IPS DF 6.9 (cell line): ENCODE measurements at places on chromosomes 2 and 18.

DNA sequence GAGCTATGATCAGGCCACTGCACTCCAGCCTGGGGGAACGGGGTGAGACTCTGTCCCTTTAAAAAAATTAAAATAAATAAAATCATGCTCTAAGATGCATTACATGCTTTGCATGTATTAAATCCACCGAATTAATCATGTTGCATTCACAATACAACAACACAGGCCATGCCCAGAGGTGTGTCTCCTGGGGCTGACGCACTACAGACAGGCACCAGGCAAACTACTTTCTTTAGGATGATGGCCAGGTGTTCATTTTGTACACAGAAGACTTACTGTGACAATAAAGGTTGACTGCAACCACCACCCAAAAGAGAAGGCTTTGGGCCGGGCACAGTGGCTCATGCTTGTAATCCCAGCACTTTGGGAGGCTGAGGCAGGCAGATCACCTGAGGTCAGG, 226.8 kb upstream of the PXDN start:
- H3K27me3 ChIP-seq, result no peaks in the 10 kb centered on the region
- H3K36me3 ChIP-seq, result no peaks in the 10 kb centered on the region
- H3K4me1 ChIP-seq, result no peaks in the 10 kb centered on the region
- DNase-seq, result no peak
- H3K27ac ChIP-seq, result no peak overlapping the region
- H3K4me3 ChIP-seq, result no peak overlapping the region

DNA sequence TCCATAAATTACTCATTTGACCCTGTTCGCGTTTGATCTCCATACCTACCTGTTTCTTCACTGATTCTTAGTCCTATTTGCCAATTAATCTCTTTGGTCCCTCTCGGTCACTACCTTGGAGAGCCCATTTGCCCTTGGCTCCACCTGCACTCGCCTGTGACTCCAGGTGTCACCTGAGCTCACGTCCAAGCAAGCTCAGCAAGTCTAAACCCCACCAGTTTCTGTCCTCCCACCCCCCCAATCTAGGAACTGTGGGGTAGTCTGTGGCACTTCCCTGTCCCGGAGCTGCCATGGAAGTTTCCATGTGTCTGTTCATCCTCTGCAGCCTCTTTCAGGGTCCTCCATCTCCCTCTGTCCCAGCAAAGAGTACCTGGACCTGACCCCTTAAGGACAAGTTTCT, 68.1 kb upstream of the BCL2L11 start:
- H3K4me1 ChIP-seq, result no peaks in the 10 kb centered on the region
- H3K4me3 ChIP-seq, result no peak overlapping the region
- no peak overlapping the region for H3K27ac ChIP-seq
- no peak for DNase-seq
- no peaks in the 10 kb centered on the region for H3K36me3 ChIP-seq

DNA sequence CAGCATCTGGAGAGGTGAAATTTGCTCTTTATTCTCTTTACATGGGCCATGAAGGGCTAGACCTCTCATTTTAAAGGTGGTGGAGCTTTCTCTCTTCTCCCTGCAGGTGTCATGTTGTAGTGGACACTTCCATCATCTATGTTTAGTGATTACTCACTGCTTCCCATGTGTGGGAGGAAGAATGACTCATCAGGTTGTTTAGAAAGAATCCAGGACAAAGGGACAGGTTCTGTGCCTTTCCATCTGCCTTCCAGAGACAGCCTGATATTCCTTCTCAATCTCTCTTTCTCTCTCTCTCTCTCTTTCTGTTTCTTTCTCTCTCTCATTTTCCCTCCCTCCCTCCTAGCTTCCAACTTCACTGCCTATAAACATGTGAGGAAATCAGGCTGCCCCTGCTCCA, 38.7 kb downstream of the SCG2 start:
- DNase-seq, result no peak
- no peaks in the 10 kb centered on the region; the same call in 1 of the 2 replicates for H3K4me1 ChIP-seq
- H3K27me3 ChIP-seq, result no peaks in the 10 kb centered on the region
- H3K36me3 ChIP-seq, result no peaks in the 10 kb centered on the region

DNA sequence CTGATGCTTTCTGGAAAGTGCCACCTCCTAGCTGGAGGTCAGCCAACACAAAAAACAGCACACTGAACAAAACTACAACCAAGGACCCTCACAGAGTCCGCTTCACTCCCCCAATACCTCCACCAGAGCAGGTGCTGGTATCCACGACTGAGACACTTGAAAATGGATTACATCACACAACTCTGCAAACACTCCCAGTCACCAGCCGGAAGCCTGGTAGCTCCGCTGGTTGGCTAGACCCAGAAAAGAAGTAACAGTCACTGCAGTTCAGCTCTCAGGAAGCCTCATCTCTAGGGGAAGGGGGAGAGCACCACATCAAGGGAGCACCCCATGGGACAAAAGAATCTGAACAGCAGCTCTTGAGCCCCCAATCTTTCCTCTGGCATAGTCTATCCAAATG, 175.4 kb downstream of the LCLAT1 start:
- no peak for DNase-seq
- no peak overlapping the region for H3K27ac ChIP-seq
- H3K27me3 ChIP-seq, result no peaks in the 10 kb centered on the region
- no peaks in the 10 kb centered on the region for H3K36me3 ChIP-seq
- H3K4me3 ChIP-seq, result no peak overlapping the region

GRCh38 chr2:222609381-222609780, 46.5 kb downstream of the FARSB start:
- no peak overlapping the region for H3K4me3 ChIP-seq
- peaks cover 5% of the 10 kb centered on the region; the same call in 1 of the 2 replicates for H3K36me3 ChIP-seq
- H3K27ac ChIP-seq, result no peak overlapping the region
- no peaks in the 10 kb centered on the region for H3K27me3 ChIP-seq

DNA sequence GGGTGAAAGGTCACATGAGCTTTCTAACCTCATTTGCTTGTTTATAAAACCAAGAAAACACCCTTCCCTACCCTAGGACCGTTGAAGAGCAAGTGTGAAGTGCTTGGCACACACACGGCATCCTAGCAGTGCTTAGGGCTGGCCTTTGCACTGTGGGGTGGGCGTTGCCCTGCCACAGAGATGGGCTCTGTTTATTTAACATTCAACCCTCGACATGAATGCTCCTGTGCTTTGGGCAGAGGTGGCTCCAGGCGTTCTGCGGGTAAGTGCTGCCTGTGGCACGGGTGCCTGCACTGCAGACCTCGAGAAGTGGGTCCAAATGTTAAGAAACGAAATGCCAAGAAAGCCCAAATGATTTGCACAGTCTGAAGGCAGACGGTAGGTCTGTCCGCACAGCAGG, 170.1 kb downstream of the FHOD3 start:
- H3K27me3 ChIP-seq, result no peaks in the 10 kb centered on the region
- H3K27ac ChIP-seq, result no peak overlapping the region
- no peaks in the 10 kb centered on the region for H3K36me3 ChIP-seq
- DNase-seq, result no peak

- H3K27ac ChIP-seq, result no peak overlapping the region
- DNase-seq, result no peak
- H3K36me3 ChIP-seq, result no peaks in the 10 kb centered on the region
- H3K4me3 ChIP-seq, result no peak overlapping the region
- H3K4me1 ChIP-seq, result peaks cover 3% of the 10 kb centered on the region; the same call in 1 of the 2 replicates
Measured at GRCh38 chr2:41774011-41774605, 273.7 kb upstream of the PKDCC start.

GRCh38 chr2:173521450-173522192, 166.9 kb downstream of the CDCA7 start:
- H3K27ac ChIP-seq, result no peak overlapping the region
- H3K4me1 ChIP-seq, result no peaks in the 10 kb centered on the region
- no peak overlapping the region for H3K4me3 ChIP-seq
- no peaks in the 10 kb centered on the region for H3K27me3 ChIP-seq

DNA sequence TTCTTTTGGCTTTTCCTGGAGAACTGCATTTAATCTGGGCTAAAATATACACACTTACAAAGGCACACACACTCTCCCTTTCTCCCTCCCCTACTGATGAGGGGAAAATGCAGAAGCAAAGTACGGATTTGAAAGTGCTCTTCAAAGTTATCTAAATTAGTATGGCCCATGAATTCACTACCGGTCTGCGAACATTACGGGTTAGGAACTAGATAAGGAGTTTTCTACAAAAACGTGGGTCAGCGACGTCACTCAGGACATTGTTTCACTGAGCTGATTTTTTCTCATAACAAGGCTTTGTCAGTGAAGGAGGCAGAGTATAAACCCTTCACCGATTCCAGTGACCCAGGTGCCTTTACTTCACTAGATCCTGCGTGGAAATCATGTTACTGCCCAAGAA, 47.3 kb downstream of the COA5 start:
- H3K27ac ChIP-seq, result no peak overlapping the region
- no peak for DNase-seq
- H3K4me1 ChIP-seq, result no peaks in the 10 kb centered on the region

- no peak overlapping the region for H3K27ac ChIP-seq
- H3K4me3 ChIP-seq, result no peak overlapping the region
- DNase-seq, result no peak
- H3K4me1 ChIP-seq, result no peaks in the 10 kb centered on the region
Measured at GRCh38 chr2:102120701-102121159, 21.8 kb upstream of the IL1R1 start.

GRCh38 chr2:38146907-38147307, 71.0 kb upstream of the CYP1B1 start:
- no peaks in the 10 kb centered on the region for H3K36me3 ChIP-seq
- no peak overlapping the region for H3K4me3 ChIP-seq
- DNase-seq, result no peak
- H3K4me1 ChIP-seq, result 0 out of 2 replicates have a peak, but pooled peaks cover 2% of the 10 kb centered on the region
- no peak overlapping the region for H3K27ac ChIP-seq
- H3K27me3 ChIP-seq, result no peaks in the 10 kb centered on the region

GRCh38 chr2:100731535-100731981, 88.4 kb upstream of the NPAS2 start:
- no peak overlapping the region for H3K27ac ChIP-seq
- H3K4me3 ChIP-seq, result no peak overlapping the region
- H3K36me3 ChIP-seq, result no peaks in the 10 kb centered on the region
- no peaks in the 10 kb centered on the region for H3K27me3 ChIP-seq
- DNase-seq, result no peak

- peaks cover 6% of the 10 kb centered on the region for H3K4me1 ChIP-seq
- no peaks in the 10 kb centered on the region for H3K27me3 ChIP-seq
- H3K4me3 ChIP-seq, result no peak overlapping the region
- H3K27ac ChIP-seq, result no peak overlapping the region
- H3K36me3 ChIP-seq, result no peaks in the 10 kb centered on the region
Measured at GRCh38 chr2:128390991-128391630, 72.4 kb upstream of the HS6ST1 start.

DNA sequence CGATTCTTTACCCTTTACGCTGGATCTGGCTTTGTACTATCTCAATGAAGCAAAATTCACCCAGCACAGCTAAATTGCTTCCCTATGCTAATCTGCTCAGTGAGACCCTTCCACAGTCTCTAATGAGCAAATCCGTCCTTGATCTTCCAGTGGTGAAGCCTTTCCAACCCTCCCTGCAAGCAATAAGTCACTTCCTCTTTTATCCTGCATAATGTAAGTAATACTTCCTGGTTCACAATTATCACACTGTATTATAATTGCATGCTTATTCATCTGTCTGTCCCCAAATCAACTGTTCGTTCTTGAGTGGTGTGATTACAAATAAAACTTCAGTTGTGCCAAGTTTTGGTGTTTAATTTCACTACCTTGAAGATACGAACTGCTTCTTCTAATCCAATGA, 404.0 kb downstream of the ADCYAP1 start:
- H3K27ac ChIP-seq, result no peak overlapping the region
- H3K4me3 ChIP-seq, result no peak overlapping the region
- no peaks in the 10 kb centered on the region for H3K4me1 ChIP-seq
- H3K27me3 ChIP-seq, result no peaks in the 10 kb centered on the region
- H3K36me3 ChIP-seq, result no peaks in the 10 kb centered on the region

DNA sequence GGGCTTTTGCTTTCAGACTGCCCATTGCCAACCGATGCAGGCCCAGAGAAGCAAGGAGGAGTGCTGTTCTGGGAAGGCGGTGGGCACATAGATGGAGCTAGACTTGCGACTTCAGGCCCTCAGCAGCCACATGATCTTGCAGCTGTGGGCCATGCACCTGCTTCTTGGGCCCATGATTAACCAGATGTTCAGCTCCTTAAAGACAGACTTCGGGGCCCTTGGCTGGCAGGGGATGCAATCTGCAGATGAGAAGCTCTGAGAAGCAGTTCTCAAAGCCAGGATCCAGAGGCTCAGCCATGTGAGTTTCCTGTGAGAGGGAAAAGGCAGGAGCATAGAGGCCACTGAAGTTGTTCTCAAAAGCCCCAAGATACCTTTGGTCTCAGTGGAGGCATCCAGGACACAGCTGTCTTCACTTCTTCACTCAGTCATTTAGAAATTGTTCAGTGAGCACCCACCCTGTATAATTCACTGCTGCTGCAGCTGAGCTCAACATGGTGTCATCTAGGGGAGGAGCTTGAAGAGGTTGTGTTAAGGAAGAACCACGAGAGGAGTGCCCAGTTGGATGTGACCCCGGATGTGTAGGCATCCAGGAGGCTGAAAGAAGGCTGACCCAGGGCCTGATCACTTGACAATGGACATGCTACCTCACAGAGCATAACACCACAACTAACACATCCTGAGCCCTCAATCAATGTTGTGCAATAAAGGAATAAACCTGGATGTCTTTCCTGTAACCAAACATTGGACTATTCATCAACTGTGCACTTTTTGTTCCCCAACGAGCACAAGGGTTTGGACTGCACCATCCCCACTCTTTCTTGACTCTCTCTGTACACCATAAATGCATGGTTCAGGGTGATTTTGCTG, 44.7 kb upstream of the TMEM200C start:
- H3K27me3 ChIP-seq, result no peaks in the 10 kb centered on the region
- H3K27ac ChIP-seq, result no peak overlapping the region
- peaks cover 5% of the 10 kb centered on the region; the same call in 1 of the 2 replicates for H3K4me1 ChIP-seq
- DNase-seq, result no peak
- H3K36me3 ChIP-seq, result no peaks in the 10 kb centered on the region

DNA sequence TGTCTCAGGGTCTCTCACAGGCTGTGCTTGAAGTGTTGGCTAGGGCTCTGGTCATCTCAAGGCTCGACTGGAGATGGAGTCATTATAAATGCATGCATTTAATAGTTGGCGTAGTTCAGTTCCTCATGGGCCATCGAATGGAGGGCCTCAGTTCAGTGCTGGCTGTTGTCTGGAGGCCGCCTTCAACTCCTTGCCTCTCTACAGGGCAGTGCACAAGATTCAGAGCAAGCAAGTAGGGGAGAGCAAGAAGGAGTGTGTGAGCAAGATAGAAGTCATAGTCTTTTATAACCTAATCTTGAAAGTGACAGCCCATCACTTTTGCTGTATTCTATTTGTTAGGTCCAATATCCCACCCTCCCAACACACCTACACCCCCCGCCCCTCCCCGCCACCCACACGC, 137.5 kb downstream of the BABAM2 start:
- no peak overlapping the region for H3K27ac ChIP-seq
- no peak overlapping the region for H3K4me3 ChIP-seq
- H3K36me3 ChIP-seq, result no peaks in the 10 kb centered on the region

DNA sequence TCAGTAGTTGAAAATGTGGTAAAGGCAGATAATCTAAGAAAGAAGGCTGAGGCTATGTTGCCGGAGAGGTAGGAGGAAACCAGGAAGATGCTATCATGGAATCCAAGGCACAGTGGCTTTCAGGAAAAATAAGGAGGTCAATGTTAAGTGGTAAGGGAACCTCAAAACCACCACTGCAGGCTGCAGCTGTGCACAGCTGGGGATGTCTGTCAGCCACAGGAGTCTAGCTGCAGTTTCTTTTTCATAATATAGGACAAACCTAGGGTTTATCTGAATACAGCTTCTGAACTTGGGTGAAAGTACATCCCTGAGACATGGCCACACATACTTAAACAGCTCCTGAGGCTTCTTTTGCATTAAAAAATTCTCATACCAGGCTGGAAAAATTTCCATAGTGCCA, 93.9 kb downstream of the SLC5A7 start:
- H3K27me3 ChIP-seq, result no peaks in the 10 kb centered on the region
- no peak overlapping the region for H3K27ac ChIP-seq
- H3K36me3 ChIP-seq, result no peaks in the 10 kb centered on the region
- H3K4me1 ChIP-seq, result no peaks in the 10 kb centered on the region
- H3K4me3 ChIP-seq, result no peak overlapping the region
